ENCODE measurements at places on chromosomes 7 and 10.

GRCh38 chr7:91596287-91596686 is 284.2 kb downstream of the MTERF1 start:
- DNase-seq: no peak

GRCh38 chr7:91330191-91330808 is 66.1 kb downstream of the FZD1 start:
- no peak for DNase-seq

DNA sequence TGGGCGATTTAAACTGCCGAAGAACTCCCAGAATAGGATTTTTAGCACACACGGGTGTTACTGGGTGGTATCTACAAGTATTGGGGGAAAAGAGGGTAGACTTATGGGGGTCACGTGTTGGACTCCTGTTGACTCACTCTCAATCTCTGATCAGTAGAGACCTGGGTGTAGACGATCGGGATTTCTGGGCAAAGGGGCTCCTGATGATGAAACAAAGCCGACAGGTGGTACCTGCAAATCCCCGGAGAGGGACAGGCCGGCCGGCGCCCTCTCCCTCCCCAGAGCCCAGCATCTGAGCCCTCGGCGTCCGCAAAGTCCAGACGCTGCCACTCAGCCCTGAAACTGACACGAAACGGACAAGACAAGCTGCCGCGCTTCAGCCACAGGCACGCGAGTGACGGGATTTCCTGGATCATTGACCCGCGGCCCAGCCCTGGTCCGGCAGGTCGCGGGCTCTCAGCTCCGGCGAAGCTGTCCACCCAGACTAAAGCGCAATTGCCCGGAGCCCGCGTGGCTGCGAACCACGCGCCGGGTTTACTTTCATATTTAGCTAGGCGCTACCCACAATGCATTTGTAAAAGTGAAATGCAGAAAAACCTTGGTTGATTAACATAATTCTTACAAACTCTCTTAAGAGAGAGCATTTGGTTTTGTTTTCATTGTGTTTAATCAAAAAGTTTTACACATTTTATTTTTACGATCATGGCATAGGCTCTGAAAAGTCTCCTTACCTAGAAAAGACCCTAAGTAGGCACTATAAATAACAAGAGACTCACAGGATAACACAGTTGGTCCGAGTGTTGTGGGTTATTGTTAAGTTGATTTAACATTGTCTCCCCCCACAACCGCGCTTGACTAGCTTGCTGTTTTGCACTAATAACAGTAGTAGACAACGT is 56.9 kb upstream of the EZH2 start:
- peak; percentile 39 for DNase-seq

DNA sequence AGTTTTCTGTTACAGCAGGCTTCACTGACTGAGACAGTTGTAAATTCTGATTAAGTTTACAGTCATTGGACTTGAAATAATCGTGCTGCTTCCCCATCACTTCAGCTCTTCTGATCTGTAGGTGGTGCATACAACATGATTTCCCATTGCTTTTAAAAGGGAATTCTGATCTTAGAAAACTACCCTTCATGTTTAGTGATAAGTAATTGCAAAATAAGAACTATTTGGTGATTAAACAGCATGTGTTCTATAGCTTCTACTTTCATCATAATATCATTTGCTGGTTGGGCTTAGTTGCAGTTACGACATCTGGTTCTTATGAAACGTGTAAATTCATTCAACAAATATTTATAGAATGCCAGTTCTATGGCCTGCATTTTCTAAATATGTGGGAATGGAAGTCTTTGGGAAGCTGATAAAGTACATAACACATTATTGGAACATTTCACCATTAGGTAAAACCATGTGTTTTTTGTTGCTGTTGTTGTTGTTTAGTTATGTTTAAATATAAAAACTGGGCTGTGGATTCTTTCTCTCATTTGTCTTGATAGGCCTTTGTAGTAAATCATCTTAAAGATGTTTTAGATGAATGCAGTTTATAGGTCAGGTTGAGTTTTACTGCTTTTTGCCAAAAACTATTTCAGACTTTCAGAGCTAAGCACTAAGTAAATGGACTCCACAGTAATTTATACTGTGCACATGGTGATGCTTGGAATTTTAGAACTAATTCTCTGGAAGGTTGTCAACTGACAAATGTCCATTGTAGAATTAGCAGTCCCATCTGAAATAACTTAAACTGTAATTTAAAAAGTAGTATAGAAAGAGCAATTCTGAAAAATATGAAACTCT is 13.1 kb downstream of the GNAI1 start:
- DNase-seq: no peak
